Hepatocyte (in vitro differentiated cells): ENCODE measurements at places on chromosomes 13 and 19. TPM values are rescaled to one million over a fixed set of nuclear protein-coding genes. Genes with fewer than 3 reads are reported as not detected.

CEP89 gene
- polyA plus RNA-seq: 16.4 and 16.6 TPM in 2 replicates

CYP4F11 gene
- polyA plus RNA-seq: not detected in 2 replicates

PCDH20 gene
- 5.1 and 7.2 TPM in 2 replicates for polyA plus RNA-seq

UHRF1 gene
- polyA plus RNA-seq: 11.5 and 13.6 TPM in 2 replicates

ZNF418 gene
- 2.8 and 3.2 TPM in 2 replicates for polyA plus RNA-seq

KLHL1 gene
- 0.57 and 1.2 TPM in 2 replicates for polyA plus RNA-seq

SLC25A41 gene
- 0.50 TPM in 1 of 2 replicates, not detected in the other for polyA plus RNA-seq

DNA sequence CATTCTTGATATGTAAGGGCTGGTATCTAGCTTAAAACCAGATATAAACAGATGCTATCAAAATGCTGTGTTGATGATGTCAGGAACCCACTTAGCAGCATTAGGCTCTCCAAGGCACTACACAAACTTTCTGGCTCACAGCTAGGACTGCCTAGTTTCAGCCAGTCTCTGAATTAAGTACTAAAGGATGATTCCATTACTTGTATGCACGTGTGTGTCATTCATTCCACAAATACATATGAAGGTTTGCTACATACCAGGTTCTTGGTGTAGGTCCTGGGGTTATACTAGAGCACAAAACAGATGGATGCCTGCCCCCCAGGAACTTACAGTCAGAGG is 151.5 kb downstream of the RGCC start:
- DNase-seq: no peak

GRCh38 chr19:956766-957440 is 27.2 kb upstream of the WDR18 start:
- peak; percentile 79 for DNase-seq

GRCh38 chr13:21608961-21609360 is 5.0 kb upstream of the MICU2 start:
- no peak for DNase-seq

- DNase-seq: peak; percentile 56
These were observed 407 bp downstream of the RAB3A start for GRCh38 chr19:18203408-18203862.

- DNase-seq: peak; percentile 82
These were observed 5.5 kb downstream of the HRC start for GRCh38 chr19:49149652-49150105.
